Stimulated activated CD8-positive, alpha-beta memory T cell treated with anti-CD3 and anti-CD28 coated beads, Interleukin-7, amount 100 ng/mL, for 1 hour (primary cell): ENCODE measurements at places on chromosomes 3 and 15.

- no peak for DNase-seq
Observed at GRCh38 chr15:85934691-85935090, 140.0 kb upstream of the KLHL25 start.

GRCh38 chr15:67521783-67522568, 1.0 kb downstream of the C15orf61 start:
- no peak for DNase-seq

GRCh38 chr3:111269777-111270176, 198.2 kb downstream of the NECTIN3 start:
- DNase-seq, result no peak

- no peak for DNase-seq
Observed at GRCh38 chr15:88982304-88982945, 69.2 kb upstream of the MFGE8 start.

- no peak for DNase-seq
Observed at GRCh38 chr3:194632809-194633348, 340 bp downstream of the TMEM44 start.

DNA sequence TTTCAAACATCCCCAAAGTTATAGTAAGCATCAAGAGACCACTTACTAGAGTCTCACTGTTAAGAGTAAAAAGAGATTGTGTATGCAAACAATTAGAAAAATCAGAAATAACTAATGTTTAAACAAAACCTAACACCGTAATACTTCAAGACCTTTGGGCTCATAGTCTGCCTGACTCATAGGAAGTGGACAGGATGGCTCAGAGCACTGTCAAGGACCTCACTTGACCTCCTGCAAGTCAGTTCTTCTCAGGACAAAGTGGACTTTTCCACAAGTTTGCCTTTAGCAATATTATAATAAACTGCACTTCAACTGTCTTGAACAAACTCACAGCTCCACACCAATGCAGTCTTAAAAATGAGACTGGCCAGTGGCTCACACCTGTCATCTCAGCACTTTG, 34.8 kb downstream of the IL12A start:
- no peak for DNase-seq

- no peak for DNase-seq
Observed at GRCh38 chr15:37252530-37252929, 152.2 kb upstream of the MEIS2 start.

DNA sequence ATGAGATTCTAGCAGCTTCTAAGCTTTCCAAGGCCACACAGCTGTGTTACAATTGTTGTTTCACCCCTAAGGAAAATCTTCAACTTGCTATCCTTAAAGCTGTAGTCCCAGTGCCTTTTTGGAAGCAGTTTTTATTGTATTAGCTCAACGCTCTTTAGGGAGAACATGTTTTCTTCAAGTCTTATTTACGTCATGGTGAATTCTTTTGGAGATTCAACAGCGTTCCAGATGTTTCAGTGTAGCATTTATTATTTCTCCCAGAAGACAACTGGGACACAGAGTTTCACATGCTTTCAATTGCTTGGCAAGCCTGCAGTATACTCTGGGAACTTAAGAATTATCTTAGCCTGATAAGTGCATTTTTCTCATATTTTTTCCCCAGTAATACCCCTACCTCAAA, 888.3 kb downstream of the PLOD2 start:
- no peak for DNase-seq

DNA sequence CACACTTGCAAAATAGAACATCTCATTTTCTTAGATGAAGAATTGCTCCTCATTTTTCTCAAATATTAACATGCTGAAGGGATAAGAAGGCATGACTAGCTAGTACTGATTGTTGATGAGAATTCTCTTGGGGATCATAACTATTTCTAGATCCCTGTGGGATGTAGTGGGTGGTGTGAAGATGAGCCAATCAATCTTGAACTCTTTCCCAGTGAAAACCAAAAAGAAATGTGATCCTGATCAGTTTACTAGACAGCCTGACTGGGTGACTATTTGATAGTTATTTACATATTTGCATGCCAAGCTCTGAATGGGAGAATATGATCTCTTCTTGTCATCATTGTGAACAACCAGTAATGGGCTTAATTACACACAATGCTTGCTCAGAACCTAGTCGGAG, 63.7 kb downstream of the ZIC1 start:
- DNase-seq, result no peak

DNA sequence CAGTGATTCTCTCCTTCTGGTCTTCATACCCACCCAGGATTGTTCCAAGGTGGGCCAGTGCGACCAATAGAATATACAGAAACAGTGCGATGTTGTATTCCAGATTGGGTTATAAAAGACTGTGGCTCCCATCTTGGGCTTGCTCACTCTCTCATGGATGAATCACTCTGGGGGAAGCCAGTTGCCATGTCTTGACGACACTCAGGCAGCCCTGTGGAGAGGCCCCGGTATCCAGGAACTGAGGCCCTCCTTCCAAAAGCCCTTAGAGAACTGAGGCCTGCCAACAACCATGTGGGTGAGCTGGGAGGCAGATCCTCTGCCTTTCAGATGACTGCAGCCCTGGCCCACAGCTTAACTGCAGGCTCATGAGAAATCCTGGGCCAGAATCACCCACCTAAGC, 57.2 kb downstream of the SH3GL3 start:
- DNase-seq, result no peak

DNA sequence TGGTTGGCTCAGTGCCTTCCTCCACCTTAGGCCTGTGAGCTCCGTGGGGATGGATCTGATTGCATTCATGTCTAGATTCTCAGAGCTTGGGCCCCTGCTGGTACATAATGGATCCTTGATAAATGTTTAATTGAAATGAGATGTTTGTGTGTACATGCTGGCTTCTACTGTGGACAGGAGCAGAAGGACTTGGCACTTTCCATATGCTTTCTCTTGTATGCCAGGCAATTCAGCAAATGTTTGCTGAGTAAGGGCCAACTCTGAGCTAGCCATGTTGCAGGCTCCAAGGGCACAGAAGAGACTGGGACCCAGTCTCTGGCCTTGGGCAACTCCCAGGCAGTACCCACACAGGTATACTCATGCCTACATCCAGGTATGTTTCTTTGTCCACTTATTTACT, 67.0 kb downstream of the RAB11A start:
- no peak for DNase-seq

DNA sequence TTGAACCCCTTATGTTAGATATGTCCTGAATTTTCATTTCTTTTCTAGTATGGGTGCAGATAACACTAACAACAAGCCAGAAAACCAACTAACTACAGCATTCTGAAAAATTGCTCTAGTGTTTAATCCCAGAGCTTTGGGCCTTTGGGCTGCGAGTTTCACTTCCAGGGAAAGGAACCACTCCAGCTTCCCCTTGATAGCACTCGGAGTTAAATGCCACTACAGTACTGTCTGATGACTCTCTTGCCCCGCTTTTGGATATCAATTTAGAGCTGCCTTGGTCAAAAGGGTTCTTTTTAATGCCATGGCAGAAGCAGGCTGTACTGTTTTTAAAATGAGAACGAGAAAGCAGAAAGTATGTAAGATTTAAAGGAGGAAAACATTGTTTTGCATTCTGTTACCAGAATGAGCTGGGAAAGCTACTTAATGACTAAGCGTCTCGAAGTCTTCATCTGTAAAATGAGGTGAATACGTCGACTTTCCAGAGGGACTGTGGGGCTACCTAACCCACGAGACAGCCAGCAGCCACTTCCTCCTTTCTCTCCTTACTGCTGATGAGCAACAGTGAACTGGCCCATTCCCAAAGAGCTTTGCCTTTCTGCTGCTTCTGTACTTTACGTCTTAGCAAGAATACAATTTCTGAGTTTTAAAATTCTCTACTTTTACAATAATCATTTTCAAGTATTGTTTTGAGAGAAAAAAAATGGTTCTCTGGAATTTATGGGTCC, 299.3 kb upstream of the LYSMD4 start:
- no peak for DNase-seq

GRCh38 chr3:106420628-106421027, 551.8 kb upstream of the CBLB start:
- no peak for DNase-seq

GRCh38 chr3:112767177-112767576, 79.5 kb downstream of the CD200R1L start:
- no peak for DNase-seq

GRCh38 chr15:73608941-73609340, 24.2 kb downstream of the NPTN start:
- DNase-seq, result no peak

- DNase-seq, result no peak
Observed at GRCh38 chr15:57667171-57667849, 39.2 kb upstream of the POLR2M start.

DNA sequence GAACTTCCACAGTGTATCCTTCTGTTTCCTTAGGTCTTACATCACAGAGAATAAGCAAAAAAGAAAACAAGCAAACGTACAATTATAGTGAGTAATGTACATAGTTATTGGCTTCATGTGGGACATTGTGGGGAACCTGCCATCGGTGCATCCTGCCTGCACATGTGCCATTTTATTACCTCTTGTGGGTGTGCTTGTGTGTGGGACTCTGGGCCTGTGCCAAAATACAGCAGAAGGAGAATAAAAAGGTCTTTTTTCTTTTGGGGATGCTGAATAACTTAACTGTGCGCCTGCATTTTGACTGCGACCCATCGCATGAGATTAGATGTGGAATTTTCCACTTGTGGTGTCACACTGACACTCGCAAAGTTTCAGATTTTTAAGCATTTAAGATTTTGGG, 169.6 kb upstream of the DCBLD2 start:
- no peak for DNase-seq

GRCh38 chr3:177551431-177551836, 354.2 kb upstream of the TBL1XR1 start:
- no peak for DNase-seq

GRCh38 chr15:79455361-79455760, 23.2 kb downstream of the MINAR1 start:
- DNase-seq, result no peak

DNA sequence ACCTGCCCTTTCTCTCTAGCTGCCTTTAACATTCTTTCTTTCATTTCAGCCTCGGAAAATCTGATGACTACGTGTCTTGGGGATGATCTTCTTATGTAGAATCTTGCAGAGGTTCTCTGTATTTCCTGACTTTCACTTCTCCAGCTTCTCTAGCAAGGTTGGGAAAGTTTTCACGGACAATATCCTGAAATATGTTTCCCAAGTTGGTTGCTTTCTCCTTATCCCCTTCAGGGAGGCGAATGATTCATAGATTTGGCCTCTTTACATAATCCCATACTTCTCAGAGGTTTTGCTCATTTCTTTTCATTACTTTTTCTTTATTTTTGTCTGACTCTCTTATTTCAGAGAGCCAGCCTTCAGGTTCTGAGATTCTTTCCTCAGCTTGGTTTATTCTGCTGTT, 62.1 kb upstream of the CCDC54 start:
- no peak for DNase-seq

DNA sequence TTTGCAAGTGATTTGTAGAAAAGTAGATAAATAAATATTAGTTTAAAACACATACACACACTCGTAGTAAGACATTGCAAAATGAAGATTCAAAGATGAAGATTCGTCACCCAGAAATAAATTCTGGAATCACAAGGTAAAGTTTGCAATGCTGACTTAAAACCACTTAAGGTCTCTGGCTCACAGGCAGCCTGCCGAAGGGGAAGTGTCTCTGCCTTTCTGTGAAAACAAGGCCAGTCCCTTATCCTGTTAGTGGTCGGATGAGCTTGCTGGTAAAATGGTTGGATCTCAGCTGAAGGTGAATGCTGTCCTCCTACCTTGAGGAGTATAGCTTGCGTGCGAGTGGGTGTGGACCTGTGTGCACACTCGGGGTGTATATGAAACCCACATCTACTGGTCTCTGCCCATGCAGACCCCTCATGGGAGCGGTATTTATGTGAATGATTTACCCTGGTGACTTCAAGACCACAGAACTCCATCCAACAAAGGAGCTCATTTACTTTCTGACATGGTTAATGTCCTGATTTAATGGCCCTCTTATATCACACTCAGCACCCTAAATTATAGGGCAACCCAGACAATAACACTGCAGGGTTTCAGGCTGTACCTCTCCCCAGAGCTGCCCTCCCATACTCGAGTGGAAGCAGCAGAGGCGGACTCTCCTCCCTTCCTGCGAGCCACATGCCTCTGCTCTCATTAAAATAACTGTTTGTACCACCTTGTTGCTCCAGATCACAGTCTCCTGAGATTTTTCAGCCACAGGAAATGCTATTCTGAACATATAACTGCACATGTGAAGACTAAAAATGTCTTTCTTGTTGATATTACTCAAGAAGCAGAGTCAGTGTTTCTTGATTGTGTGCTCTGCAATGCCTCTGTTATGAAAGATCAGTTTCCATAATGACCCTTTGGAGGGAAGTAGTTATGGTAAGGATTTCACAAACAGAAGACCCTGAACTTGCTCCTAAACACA, 45.9 kb upstream of the ALDH1A3 start:
- DNase-seq, result no peak

GRCh38 chr15:98967916-98968315, 39.7 kb downstream of the PGPEP1L start:
- DNase-seq, result no peak

DNA sequence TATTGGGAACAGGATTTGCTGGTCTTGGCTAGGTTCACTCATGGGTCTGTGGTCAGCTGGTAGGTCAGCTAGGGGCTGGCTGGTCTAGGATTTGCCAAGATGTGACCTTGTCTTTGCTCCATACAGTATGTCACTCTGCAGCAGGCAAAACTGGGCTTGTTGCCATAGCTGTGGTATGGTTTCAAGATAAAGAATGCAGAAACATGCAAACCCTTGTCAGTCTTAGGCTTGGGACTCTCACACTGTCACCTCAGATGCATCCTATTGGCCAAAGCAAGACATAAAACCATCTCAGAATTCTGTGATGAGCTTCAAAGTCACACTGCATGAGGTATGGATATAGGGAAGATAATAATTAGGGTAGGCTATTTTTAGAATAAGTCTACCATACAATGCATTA, 66.6 kb upstream of the TBC1D5 start:
- no peak for DNase-seq

- no peak for DNase-seq
Observed at GRCh38 chr3:141561426-141562034, 74.7 kb downstream of the RASA2 start.

- no peak for DNase-seq
Observed at GRCh38 chr15:57824186-57824585, 117.7 kb downstream of the POLR2M start.

- DNase-seq, result no peak
Observed at GRCh38 chr3:151740581-151740980, 6.9 kb downstream of the AADACL2 start.

DNA sequence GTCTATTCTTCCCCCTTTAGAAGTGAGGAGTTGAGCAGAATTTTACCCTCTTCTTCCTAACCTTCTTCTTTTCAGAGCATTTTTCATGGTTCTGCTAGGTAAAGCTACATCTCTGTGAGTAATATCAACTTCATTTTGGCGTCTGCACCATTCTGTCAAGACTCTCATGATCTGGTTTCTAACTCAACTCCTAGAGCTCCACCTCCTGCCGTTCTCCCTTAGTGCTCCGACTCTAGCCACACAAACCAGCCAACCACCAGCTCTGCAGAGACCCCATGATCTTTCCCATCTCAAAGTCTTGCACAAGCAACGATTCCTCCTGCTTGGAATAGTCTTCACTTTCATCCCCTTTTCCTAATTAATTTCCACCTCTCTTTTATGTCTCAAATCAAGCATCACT, 193.9 kb upstream of the TMC3 start:
- no peak for DNase-seq

GRCh38 chr3:42684632-42685362, 540 bp upstream of the KLHL40 start:
- no peak for DNase-seq
